ENCODE measurements at places on chromosomes 12 and 14. TPM values are rescaled to one million over a fixed set of nuclear protein-coding genes. Genes with fewer than 3 reads are reported as not detected.

MANSC4 gene
- total RNA-seq, result not detected

CLEC7A gene
- total RNA-seq, result 22.3 TPM

RIPK3 gene
- total RNA-seq, result 36.1 TPM

PLBD1 gene
- total RNA-seq, result 8.2 TPM

AQP6 gene
- not detected for total RNA-seq

KLRC3 gene
- total RNA-seq, result 10.7 TPM

P2RX7 gene
- total RNA-seq, result 22.9 TPM

MANSC1 gene
- 0.25 TPM for total RNA-seq

SLC6A15 gene
- not detected for total RNA-seq

TAS2R10 gene
- total RNA-seq, result not detected

- no peak overlapping the region for H3K27ac ChIP-seq
- H3K27me3 ChIP-seq, result no peaks in the 10 kb centered on the region
- H3K4me1 ChIP-seq, result no peaks in the 10 kb centered on the region
- H3K4me3 ChIP-seq, result no peak overlapping the region
- DNase-seq, result no peak
Observed at GRCh38 chr12:98817742-98818141, 172.7 kb downstream of the APAF1 start.

- no peaks in the 10 kb centered on the region for H3K36me3 ChIP-seq
- no peak for DNase-seq
- H3K4me1 ChIP-seq, result peaks cover 3% of the 10 kb centered on the region
- H3K27ac ChIP-seq, result no peak overlapping the region
Observed at GRCh38 chr12:21776175-21776574, 1.7 kb upstream of the KCNJ8 start.

- peak overlapping the region; percentile 27 for H3K27ac ChIP-seq
- peaks cover 57% of the 10 kb centered on the region for H3K4me1 ChIP-seq
- no peaks in the 10 kb centered on the region for H3K27me3 ChIP-seq
- H3K4me3 ChIP-seq, result no peak overlapping the region
- DNase-seq, result no peak
- no peaks in the 10 kb centered on the region for H3K36me3 ChIP-seq
Observed at GRCh38 chr14:50047274-50047676, 69.1 kb downstream of the VCPKMT start.

- peaks cover 17% of the 10 kb centered on the region for H3K27me3 ChIP-seq
- no peak for DNase-seq
- H3K4me1 ChIP-seq, result peaks cover 64% of the 10 kb centered on the region
- no peak overlapping the region for H3K4me3 ChIP-seq
- no peak overlapping the region for H3K27ac ChIP-seq
Observed at GRCh38 chr14:100644383-100644782, 57.2 kb upstream of the BEGAIN start.

- no peaks in the 10 kb centered on the region for H3K27me3 ChIP-seq
- no peaks in the 10 kb centered on the region for H3K4me1 ChIP-seq
- no peak overlapping the region for H3K27ac ChIP-seq
- DNase-seq, result no peak
- H3K36me3 ChIP-seq, result no peaks in the 10 kb centered on the region
Observed at GRCh38 chr12:124527861-124528561, 39.4 kb downstream of the NCOR2 start.

DNA sequence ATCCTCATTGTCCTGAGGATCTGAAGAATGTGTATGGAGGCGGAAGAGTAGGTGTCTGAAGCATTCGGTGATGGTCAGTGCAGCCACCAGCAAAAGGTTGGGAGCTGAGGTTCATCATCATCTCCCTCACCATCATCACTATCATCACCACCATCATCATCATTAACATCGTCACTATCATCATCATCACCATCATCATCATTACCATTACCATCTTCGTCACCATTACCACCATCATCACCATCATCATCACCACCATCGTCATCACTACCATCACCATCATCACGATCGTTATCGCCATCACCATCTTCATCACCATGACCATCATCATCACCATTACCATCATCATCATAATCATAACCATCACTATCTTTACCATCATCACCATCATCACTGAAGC lies 90.8 kb upstream of the TMEM132D start:
- DNase-seq, result no peak
- no peaks in the 10 kb centered on the region for H3K36me3 ChIP-seq

GRCh38 chr14:68637106-68638021 lies 155.5 kb downstream of the ZFP36L1 start:
- no peaks in the 10 kb centered on the region for H3K27me3 ChIP-seq
- H3K36me3 ChIP-seq, result no peaks in the 10 kb centered on the region
- H3K27ac ChIP-seq, result no peak overlapping the region
- no peak for DNase-seq

DNA sequence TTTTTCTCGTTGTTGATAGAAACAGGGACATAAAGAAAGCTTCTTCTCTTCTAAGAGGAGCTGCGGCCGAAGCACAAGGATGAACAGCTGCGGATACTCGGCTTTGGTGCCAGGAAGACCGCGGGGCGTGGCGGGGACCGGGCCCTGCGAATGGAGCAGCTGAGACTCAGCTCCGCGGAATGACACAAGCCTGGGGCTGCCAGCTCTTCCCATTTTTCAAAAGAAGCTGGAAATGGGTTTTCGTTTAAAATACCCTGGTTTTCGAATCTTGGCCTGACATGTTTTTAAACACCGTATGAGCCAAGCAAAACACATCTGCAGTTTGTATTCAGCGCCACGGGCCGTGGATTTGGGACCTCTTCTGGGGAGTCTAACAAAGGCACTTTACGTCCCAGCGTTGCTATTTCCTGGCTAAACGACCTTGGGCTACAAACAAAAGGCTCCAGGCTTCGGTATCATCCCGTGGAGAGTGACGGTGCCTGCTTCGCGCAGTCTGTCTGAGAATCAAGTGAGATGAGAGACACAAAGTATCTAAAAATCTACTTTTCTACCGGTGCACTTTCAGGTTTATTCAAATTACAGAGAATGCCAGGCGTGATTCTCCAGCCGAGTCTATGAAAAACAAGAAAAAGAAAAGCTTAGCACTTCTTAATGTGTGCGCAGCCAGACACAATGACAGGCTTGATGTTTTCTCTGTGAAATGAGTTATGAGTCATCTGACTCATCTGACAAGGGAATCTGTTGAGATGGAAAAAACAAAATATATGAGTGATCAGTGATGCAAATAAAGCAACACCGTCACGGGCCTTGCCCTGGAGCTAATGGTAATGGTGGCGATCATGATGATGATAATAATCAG lies 114.0 kb upstream of the TMEM132D start:
- H3K36me3 ChIP-seq, result no peaks in the 10 kb centered on the region
- DNase-seq, result no peak
- H3K27ac ChIP-seq, result no peak overlapping the region
- H3K4me3 ChIP-seq, result no peak overlapping the region

DNA sequence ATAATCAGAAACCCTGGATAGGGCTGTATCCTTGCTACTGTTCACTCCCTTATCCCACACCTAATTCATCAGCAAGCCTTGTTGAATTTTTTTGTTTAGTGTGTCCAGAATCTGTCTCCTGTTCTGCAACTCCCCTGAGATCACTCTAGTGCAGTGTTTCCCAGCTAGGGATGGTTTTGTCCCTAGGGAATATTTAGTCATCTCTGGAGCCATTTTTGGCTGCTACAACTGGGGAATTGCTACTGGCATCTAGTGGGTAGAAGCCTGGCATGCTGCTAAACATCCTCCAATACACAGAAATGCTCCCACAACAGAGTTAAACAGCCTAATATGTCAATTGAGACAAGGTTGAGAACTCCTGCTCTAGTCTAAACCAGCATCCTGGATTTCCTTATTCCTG lies 248.0 kb downstream of the NPAS3 start:
- no peaks in the 10 kb centered on the region for H3K27me3 ChIP-seq
- H3K36me3 ChIP-seq, result no peaks in the 10 kb centered on the region
- H3K4me3 ChIP-seq, result no peak overlapping the region
- no peak overlapping the region for H3K27ac ChIP-seq

- H3K4me3 ChIP-seq, result no peak overlapping the region
- no peak for DNase-seq
- no peaks in the 10 kb centered on the region for H3K36me3 ChIP-seq
- H3K4me1 ChIP-seq, result no peaks in the 10 kb centered on the region
- no peak overlapping the region for H3K27ac ChIP-seq
- H3K27me3 ChIP-seq, result no peaks in the 10 kb centered on the region
Observed at GRCh38 chr12:88775742-88776151, 195.5 kb upstream of the KITLG start.

- H3K4me1 ChIP-seq, result peaks cover 51% of the 10 kb centered on the region
- peak overlapping the region; percentile 99 for H3K27ac ChIP-seq
- H3K36me3 ChIP-seq, result peaks cover 40% of the 10 kb centered on the region
- H3K4me3 ChIP-seq, result peak overlapping the region; percentile 99
- DNase-seq, result no peak
- no peaks in the 10 kb centered on the region for H3K27me3 ChIP-seq
Observed at GRCh38 chr12:57518920-57519795, 1.2 kb downstream of the DDIT3 start.

- H3K4me3 ChIP-seq, result no peak overlapping the region
- H3K27me3 ChIP-seq, result no peaks in the 10 kb centered on the region
- no peaks in the 10 kb centered on the region for H3K36me3 ChIP-seq
- H3K27ac ChIP-seq, result no peak overlapping the region
Observed at GRCh38 chr12:21756699-21757098, 17.8 kb downstream of the KCNJ8 start.

GRCh38 chr12:50571786-50572185 lies 67.0 kb downstream of the DIP2B start:
- no peaks in the 10 kb centered on the region for H3K36me3 ChIP-seq
- no peaks in the 10 kb centered on the region for H3K4me1 ChIP-seq
- no peak overlapping the region for H3K27ac ChIP-seq
- no peak for DNase-seq
- no peak overlapping the region for H3K4me3 ChIP-seq

- H3K27me3 ChIP-seq, result no peaks in the 10 kb centered on the region
- no peak overlapping the region for H3K27ac ChIP-seq
- DNase-seq, result no peak
- H3K4me3 ChIP-seq, result no peak overlapping the region
Observed at GRCh38 chr12:108441549-108441948, 73.5 kb upstream of the FICD start.

GRCh38 chr12:43763769-43764168 lies 5.0 kb downstream of the IRAK4 start:
- no peaks in the 10 kb centered on the region for H3K27me3 ChIP-seq
- H3K27ac ChIP-seq, result no peak overlapping the region
- DNase-seq, result no peak
- H3K4me1 ChIP-seq, result peaks cover 16% of the 10 kb centered on the region

DNA sequence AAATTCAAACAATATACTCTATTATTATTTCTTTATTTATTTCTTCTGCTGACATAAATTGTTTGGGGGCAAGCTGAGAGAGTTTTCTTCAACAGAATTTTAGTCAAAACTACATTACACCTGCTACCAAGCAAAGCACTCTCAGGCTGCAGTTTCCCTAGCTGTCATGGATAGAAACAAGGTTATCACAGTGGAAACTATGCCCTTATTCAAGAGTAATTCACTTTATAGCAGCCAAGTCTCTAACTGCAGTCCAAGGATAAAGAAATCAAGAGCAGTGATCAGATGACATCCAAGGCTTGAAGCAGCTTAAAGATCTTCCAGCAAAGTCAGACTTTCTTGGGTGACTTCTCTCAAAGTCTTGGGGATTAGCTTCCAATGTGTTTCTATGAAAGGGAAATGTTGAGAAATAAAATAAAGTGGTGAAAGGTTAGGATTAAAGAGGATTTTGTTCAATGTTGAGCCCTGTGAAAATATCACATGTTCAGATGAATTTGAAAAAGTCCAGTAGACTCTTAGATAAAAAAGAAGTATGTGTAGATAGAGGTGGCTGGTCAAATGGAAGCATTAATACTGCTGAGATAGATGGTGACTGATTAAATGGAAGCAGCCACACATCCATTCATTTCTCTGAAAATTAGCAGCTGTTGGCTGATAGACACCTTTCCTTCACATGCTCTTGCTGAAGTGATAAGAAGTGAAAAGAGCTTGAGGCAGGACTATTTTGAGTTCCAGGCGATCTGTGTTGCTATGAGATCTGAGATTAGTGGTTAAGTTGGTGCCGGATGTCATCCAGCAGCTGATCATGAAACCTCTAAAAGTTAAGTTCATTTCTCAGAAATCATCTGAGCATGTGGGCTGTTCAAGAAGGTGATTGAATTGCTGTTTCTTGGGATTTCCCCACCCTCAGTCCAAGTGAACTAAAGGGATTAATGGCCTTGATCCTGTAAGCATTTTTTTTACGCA lies 257.8 kb upstream of the BTG1 start:
- DNase-seq, result peak; percentile 90
- H3K27me3 ChIP-seq, result no peaks in the 10 kb centered on the region
- no peak overlapping the region for H3K4me3 ChIP-seq
- H3K4me1 ChIP-seq, result peaks cover 49% of the 10 kb centered on the region

- DNase-seq, result no peak
- H3K27me3 ChIP-seq, result no peaks in the 10 kb centered on the region
- no peak overlapping the region for H3K27ac ChIP-seq
- no peak overlapping the region for H3K4me3 ChIP-seq
- H3K36me3 ChIP-seq, result no peaks in the 10 kb centered on the region
Observed at GRCh38 chr14:23653051-23653450, 16.9 kb downstream of the DHRS2 start.

DNA sequence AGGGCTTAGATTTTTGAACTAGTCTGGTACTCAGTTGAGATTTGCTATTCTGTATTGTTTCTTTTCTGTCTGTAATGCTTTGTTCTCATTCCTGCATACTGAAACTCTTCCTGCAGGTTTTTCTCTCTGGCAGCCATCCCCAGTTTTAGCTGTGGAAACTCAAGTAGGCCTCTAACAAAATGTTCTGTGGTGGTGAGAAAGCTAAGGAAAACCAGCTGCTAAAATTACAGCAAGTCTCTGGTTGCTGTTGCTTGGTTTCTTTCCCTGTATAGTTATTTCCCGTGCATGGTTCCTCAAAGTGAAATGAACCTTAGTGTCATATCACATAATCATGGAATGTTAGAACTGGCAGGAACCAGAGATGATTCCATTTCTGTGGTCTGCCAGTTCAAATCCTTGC lies 442.5 kb downstream of the NRXN3 start:
- H3K36me3 ChIP-seq, result no peaks in the 10 kb centered on the region
- no peak for DNase-seq
- H3K4me1 ChIP-seq, result no peaks in the 10 kb centered on the region

- no peaks in the 10 kb centered on the region for H3K4me1 ChIP-seq
- peaks cover 5% of the 10 kb centered on the region for H3K36me3 ChIP-seq
- DNase-seq, result no peak
- no peak overlapping the region for H3K4me3 ChIP-seq
- H3K27ac ChIP-seq, result no peak overlapping the region
- H3K27me3 ChIP-seq, result no peaks in the 10 kb centered on the region
Observed at GRCh38 chr12:1494856-1495255, 99.5 kb downstream of the FBXL14 start.

DNA sequence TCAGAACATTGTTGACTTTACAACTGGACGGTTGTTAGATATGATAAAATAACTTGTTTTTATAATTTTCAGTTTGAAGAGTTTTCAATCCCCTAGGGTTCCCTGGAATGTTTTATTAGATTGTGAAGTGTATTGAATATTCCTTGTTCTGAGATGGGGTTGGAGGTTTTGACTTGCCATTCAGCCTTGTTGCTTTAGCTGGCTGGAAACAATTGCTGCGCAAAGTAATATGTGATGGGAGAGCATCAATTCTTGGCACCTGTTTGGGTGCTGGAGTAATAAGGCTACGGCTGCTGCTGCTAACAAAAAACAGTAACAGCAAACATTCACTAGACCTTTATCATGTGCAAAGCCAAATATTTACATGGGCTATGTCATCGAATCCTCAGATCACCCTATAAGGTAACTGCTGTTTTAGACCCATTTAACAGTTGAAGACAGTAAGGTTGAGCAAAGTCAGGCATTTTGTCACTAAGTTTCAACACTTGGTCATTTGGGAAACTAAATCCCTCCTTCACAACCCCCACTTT lies 241.0 kb upstream of the TBX3 start:
- no peak overlapping the region for H3K27ac ChIP-seq
- H3K4me3 ChIP-seq, result no peak overlapping the region
- no peaks in the 10 kb centered on the region for H3K4me1 ChIP-seq
- no peak for DNase-seq
- H3K27me3 ChIP-seq, result no peaks in the 10 kb centered on the region
